ENCODE measurements at places on chromosomes 2 and 18.

DNA sequence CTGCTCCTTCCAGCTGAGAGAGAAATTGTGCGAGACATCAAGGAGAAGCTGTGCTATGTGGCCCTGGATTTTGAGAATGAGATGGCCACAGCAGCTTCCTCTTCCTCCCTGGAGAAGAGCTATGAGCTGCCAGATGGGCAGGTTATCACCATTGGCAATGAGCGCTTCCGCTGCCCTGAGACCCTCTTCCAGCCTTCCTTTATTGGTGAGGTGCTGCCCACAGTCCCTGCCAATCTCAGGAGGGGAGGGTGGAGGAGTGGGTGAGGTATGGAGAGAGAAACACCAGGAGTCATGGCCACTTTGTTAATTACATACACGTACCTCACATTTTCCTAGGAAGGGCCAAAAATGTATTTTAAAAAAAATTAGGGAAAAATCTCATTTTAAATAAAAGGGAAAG lies 12.0 kb upstream of the DGUOK start:
- DNase-seq = no peak

DNA sequence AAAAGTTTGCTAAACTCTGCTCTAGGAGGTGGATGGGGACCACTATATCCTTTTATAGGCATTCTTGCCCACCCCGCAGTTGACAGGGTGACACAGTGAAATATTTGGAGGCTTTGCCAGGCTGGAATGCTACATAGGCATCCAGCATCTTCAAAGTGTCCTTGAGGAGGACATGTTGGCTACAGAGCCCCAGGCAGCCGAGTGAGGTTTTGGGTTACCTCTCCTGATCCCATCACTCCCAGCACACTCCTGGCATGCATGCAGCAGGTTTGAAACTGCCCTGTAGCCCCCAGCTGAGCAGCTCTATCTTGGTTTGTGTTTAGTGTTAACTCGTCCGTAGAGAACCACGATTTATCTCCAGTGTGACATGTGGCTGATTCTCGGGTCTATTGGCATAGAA lies 7.3 kb downstream of the FOSL2 start:
- no peak for DNase-seq

DNA sequence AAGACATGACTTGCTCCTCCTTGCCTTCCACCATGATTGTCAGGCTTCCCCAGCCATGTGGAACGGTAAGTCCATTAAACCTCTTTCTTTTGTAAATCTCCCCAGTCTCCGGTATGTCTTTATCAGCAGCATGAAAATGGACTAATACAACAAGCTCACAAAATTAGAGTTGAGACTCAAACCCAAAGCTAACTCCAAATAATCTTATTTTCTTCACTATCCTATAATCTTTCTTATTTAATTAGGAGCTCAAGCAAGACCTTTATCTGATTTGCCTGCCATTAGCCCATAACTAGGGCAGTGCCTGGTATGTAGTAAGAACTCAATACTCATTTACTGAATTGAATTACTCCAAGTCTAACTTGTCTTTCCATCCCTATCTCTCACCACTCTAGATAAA lies 289.2 kb downstream of the SUCLG1 start:
- no peak for DNase-seq

- DNase-seq = no peak
Measured at GRCh38 chr2:180692322-180692721, 288.1 kb upstream of the UBE2E3 start.

DNA sequence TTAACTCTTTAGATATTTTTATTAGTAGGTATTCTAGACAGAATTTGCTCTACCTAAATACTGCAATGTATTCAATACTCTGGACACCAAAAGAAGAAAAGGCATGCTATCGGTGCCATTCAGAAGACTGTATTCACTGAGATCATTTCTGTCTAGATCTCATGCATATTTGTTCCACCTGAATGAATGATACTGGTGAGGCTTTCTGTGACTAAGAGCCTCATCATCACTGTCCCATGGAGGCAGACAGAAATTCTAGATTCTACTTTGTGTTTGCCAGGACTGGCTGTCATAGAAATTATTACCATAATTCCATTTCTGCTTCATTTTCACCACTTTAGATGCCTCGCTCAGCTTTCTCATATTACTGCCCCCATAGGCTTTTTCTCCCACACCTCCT lies 340.7 kb downstream of the MBD2 start:
- no peak for DNase-seq

DNA sequence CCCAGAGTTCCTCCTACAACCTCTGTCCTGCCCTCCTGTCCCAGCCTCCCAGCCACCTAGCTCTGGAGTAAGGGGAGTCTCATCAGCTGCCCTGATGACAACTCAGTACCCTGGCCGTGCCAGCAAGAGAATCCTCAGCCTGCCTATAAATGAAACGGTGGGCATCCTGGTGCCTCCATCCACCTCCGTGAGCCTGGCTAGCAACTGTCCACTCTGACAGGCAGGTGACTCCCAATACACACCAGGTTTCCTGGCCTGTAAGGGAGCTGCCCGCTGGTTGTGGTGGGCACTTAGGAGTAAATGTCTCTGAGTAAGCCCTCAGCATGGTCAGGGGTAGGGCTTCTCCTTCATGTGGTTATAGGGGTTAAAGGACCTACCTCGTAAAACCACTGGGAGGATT lies 81.5 kb downstream of the XDH start:
- DNase-seq = no peak
